Glutamatergic neuron (in vitro differentiated cells): ENCODE measurements at places on chromosomes 6 and 20.

- DNase-seq: no peak
Observed at GRCh38 chr6:42440027-42440426, 11.7 kb downstream of the TRERF1 start.

DNA sequence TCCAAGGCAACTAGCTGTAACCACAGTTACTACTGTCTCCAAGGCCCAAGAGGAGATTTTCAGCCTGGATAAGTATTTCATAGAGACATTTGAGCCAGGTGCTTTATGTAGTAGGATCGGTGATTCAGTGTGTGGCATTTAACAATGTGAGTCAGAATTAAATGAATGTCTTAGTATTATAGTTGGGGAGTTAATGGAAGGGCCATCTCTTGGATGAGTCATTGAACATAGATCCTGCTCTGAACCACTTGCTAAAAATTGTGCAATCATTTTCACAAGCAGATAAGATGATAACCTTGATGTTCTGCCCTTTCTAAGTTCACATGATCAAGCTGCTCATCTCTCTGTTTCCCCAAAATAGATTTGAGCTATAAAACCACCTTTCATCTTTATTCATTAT, 668.9 kb upstream of the CITED2 start:
- no peak for DNase-seq

GRCh38 chr20:46731770-46732169, 22.3 kb downstream of the SLC2A10 start:
- DNase-seq: no peak

DNA sequence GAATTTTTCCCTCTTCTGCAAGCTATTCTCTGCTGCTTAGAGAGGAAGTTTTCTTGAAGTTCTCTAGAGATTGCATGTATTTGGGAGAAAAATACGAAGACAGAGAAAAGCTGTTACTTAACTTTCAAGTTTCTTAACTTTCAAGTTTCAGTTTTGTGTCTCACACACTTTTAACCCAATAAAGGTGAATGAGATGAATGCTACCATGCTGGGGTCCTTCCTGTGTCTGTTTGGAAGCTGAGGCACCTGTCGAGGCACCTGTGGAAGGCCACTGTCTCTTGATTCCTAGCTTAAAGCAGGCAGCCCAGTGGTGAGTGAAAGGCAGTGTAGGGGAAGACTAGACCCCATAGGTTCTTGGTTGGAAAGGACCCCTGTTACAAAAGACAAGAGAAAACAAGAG, 372.8 kb upstream of the JARID2 start:
- DNase-seq: no peak

GRCh38 chr6:42979523-42980177, 669 bp upstream of the PEX6 start:
- DNase-seq: no peak

- no peak for DNase-seq
Observed at GRCh38 chr6:153044295-153044694, 41.8 kb upstream of the MTRF1L start.

GRCh38 chr6:132399376-132400074, 1.8 kb downstream of the MOXD1 start:
- no peak for DNase-seq

DNA sequence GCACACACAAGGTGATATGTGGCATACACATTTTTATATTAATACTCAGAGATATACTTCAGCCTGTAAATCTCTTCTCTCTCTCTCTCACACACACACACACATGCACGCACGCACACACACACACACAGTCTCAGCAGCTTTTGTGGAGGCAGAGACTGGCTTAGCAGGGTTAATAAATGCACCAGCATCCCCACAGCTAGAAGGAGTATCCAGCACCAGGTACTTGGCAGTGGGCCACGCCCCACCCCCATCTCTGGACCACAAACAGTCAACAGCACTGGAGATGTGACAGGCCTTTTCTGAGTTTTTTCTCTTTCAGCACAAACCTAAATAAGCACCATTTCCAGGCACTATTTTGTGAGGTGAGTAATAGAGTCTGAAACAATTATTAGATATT, 47.3 kb upstream of the LRFN2 start:
- no peak for DNase-seq

- no peak for DNase-seq
Observed at GRCh38 chr6:43173591-43174262, 2.7 kb downstream of the SRF start.

DNA sequence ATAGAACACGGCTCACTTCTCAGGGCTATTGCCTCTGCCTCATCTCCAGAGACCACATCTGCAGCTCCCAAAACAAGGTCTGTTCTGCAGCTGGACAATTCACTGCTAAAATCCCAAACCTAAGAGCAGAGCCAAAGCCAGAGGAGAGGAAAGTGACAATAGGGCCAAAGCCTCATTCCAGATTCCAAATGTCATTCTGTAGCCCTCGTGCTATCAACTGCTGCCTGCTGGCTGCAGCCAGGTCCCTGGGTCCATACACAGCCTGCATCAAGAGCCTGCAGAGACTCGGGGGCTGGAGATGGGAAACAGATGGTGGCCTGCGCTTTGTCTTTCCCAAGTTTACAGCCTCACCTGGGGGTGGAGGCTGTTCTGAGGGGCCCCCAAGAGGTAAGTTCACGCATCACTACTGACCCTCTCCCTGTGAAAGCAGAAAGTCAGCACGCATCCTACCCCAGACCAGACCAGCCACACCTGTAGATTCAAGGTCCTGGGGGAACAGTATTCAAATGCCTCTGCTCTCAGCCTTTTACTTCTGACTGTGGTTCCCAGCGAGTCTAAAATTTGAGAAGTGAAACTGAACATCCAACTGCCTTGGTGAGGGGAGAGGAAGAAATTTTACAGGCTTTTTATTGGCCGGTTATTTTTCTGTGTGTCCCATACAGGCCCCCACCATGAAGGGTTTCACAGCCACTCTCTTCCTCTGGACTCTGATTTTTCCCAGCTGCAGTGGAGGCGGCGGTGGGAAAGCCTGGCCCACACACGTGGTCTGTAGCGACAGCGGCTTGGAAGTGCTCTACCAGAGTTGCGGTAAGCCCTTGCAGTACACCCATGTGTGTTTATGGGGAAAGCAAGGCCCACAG, at the start of gene LY86:
Gene LY86 (plus strand): TSS at position 657 of the 860 bp plus-strand sequence. CDS start 15 bp downstream, at position 672.
- DNase-seq: no peak

DNA sequence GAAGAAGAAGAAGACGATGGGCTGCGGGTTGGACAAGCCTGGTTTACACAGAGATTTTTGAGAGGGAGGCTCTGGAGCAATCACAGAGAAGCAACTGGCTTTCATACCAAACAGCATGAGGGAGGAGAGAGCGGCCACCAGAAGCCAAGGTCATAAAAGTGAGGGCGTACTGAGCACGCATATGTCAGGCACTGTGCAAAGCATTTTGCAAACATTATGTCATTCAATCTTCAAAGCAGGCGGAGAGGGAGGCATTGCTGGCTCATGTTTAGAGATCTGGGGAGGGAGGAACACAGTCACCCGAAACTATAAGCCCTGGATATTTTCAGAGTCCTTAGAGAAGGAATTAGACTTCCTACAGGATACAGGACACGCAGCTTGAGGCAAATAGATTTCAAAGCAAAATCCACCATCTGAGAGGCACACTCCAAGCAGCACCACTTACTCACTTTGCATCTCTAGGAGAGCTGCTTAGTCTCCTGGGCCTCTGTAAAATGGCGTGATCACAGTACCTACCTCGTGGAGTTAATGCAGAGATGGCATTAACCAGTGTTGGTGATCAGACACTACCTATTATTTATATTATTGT, 24.6 kb downstream of the RAMACL start:
- DNase-seq: no peak

DNA sequence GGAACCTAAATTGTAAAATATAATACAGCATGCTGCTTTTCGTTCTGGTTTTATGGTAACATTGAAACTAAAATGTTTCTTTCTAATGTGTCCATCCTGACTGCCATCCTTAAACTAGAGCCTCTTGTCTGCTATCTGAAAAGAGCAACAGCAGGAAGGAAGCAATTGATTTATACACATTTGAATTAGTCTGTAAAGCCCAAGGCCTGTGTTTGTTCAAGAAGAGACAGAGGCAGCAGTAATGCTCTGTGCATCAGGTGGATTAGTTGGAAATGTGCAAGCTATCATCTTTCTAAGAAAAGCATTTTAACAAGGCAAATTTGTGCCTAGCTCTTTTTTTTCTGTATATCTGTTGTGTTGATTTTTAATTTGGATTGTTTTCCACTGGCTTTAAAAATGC, 128.6 kb downstream of the SCAF8 start:
- DNase-seq: no peak
